Thymus (tissue), 14 donors: ENCODE measurements at places on chromosomes 2 and 18. TPM values are rescaled to one million over a fixed set of nuclear protein-coding genes. Genes with fewer than 3 reads are reported as not detected.

DNA sequence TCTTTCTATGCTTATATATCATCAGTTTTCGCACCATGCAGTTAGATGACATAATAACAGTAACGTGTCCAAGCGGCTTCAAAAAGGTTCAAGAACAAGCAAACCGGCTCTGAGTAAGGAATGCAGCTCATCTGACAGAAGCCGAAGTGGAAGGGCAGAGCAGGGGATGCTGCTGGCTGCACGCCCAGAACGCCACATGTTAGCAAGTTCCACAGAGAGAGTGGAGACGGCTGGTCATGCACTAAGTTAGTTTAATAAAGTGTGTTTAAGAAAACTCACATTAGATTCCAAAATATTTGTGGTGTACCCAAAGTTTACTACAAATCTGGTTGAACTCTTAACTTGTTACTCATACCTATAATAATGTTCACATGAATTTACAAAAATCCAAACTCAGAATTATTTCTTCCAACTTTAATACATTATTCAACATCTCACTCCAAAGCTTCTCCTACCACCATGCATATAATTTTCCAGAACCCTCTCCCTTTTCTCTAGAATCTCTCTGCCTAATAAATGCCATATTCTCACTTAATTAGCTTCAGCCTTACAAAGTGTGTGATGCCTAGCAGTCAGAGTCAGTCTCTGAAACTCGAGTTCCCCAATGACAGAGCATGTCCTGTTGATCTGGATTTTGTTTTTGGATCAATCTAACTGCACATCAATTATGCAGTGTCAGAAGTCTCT, 170.0 kb downstream of the DNAH7 start:
- DNase-seq: no peak

DNA sequence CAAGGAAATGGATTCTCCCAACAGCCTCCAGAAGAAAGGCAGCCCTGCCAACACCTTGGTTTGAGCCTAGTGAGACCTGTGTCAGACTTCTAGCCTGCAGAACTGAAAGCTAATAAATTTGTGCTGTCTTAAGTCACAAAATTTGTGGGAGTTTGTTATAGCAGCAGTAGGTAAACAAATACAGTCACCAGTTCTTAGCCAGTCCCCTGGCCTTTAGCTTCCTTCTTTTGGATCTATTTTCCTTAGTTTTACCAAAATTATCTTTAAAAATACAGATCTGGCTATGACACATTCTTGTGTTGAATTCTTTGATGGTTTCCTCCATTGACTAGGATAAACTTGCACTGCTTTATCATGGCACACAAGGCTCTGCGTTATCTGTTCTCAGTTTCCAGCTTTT, 697.9 kb upstream of the FANCL start:
- DNase-seq: no peak

GRCh38 chr2:153870308-153870707, 1.4 kb upstream of the GALNT13 start:
- no peak for DNase-seq

DNA sequence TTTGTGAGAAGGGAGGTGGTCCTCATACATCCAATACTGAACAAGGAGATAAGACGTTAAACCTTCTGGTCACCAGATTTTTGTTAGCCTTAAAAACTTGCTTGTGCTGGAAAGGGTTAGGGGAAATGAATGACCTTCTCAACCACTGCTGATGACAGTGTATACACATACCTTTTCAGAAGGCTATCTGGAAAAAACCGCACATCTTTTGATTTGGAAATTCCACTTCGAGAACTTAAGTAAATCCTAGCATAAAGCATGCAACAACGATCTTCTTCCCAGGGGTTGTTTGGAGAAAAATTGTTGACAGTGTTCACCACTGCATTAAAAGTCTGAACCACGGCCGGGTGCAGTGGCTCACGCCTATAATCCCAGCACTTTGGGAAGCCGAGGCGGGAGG, 7.6 kb downstream of the YWHAQ start:
- DNase-seq: no peak

DNA sequence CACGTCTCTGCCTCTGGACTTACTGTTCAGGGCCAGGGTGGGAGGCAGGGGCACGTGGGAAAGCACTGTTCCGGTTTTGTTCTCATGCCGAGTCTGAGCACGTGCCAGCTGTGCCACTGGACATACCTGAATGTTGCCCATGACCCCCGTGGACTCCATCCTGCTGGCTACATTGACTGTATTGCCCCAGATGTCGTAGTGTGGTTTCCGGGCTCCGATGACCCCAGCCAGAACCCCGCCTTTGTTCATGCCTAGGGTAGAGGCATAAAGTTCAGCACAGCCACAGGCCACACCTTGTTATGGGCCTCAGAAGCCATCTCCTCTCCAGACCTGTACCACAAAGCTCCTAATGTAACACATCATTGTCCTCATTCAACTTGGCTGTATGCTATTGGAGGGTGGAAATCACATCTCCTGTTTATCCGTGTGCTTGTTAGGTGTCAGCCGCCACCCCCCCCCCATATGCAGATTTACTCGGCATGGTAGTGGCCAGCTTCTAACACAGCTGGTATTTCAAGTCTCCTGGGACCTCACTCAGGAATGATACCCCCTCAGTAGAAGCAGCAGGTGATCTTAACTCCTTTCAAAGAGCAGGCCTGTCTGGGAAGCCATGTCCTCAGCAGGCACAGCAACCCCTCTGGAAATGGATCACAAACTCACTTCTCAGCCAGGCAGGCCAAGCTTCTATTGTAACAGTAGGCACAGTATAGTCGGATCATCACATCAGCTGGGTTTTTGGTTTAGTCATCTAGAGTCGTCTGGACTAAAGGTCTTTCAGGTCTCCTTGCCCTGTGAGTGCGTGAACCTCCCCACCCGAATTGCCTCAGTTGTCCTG, 27.6 kb downstream of the CENPO start:
- DNase-seq: no peak

DNA sequence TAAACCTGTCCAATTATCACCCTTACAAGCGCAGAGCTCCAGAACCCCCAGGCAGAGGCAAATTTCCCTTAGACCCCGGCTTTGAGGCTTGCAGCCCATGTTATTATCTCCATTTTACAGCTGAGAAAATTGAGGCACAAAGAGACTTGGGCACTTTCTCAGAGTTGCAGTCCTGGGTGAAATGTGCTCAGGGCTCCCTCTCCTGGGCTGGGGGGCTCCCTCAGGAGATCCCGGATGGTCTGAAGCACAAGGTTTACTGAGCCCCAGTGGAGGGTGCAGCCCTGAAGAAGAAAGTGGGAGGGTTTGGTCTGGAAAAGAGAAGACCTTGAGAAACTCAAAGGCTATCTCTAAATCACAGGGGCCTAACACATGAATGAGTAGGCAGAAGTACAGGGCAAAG, 156.6 kb downstream of the CYRIA start:
- no peak for DNase-seq

- no peak for DNase-seq
Measured at GRCh38 chr18:48569139-48569914, 30.5 kb downstream of the CTIF start.

DNA sequence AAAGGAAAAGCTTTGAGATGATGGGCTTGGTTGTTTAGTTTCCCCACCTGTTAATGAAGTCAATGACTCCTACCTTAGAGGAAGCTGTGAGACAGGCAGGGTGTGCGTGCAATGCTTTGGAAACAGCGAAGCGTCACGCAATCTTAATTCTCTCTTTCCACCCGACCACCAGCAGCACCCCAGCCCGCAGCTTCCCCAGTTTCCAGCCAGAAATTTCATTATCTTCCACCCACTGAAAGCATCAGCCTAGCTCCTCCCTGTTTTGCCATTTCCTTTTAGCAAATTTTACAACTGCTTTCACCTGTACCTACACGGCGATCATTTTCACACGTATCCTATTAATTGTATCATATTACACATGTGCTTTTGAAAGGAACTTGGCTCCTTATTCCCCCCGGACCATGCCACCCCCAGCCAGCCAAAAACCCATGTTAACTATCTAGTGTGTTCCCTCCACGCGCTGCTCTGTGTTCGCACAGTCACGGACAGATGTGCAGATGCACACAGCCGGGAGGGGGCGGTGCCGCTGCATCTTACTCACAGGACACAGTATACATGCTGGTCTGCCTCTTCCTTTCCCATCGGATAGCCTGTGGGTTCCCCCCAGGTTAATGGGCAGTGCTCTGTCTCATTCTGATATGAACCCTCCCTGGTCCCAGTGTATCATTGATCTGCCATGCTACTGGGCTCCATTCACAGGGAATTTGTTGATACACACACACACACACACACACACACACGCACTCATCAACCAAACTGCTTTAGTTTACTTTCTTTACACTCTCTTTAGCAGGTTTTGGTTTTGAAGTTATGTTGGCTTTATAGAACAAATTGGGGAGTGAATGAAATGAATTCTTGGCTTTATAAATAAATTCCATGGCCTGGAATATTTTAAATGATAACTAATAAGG, 22.4 kb downstream of the CYP27C1 start:
- DNase-seq: no peak

DNA sequence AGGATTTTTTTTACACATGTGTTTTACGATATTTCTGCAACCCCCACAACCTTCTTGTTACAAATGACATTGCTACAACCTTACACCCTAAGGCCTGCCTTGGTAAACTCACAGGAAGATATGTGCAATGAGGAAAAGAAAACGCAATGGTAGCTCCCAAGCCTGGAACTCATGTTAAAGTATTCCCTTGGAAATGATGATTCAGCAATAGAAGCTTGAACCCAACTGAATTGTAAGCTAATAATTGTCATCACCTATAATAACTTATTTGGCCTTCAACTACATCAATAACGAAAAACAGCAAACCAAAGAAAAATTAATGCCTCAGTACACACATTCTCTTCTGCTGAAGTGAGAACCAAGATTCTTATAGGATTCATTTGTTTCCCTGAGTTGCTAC, 491.0 kb downstream of the LRP1B start:
- no peak for DNase-seq

DNA sequence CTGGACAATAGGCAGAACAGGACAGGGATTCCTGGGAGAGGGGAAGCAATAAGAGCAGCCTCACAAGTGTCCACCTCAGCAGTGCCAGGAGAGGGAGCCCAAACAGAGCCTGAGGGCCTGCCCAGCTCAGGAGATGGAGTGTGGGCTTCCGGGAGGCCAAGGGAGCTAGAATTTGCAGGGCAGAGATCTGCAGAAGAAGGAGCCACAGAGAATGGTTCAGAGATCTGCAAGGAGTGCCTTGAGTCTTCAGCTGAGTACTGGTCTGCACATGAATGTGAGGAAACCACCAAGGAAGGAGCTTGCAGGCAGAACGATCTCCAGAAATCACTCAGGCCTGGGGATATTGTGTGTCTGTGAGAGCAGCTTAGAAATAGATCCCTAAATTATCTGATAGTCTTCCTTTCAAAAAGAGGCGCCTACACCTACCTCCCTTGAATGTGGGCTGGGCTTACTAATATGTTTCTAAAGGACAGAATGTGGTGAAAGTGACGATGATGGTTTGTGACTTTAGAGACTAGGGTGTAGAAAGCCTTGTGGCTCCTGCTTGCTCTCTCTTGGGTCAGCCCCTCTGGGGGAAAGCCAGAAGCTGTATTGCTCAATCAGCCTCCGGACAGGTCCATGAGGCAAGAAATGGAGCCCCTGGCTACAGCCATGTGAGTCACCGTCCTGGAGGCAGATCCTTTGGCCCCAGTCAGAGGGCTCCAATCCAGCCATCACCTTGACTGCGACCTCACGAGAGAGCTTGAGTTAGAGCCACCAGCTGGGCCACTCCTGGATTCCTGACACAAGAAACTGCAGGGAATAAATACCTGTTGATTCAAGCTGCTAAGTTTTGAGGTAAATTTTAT, 7.6 kb upstream of the LPIN1 start:
- DNase-seq: no peak

DNA sequence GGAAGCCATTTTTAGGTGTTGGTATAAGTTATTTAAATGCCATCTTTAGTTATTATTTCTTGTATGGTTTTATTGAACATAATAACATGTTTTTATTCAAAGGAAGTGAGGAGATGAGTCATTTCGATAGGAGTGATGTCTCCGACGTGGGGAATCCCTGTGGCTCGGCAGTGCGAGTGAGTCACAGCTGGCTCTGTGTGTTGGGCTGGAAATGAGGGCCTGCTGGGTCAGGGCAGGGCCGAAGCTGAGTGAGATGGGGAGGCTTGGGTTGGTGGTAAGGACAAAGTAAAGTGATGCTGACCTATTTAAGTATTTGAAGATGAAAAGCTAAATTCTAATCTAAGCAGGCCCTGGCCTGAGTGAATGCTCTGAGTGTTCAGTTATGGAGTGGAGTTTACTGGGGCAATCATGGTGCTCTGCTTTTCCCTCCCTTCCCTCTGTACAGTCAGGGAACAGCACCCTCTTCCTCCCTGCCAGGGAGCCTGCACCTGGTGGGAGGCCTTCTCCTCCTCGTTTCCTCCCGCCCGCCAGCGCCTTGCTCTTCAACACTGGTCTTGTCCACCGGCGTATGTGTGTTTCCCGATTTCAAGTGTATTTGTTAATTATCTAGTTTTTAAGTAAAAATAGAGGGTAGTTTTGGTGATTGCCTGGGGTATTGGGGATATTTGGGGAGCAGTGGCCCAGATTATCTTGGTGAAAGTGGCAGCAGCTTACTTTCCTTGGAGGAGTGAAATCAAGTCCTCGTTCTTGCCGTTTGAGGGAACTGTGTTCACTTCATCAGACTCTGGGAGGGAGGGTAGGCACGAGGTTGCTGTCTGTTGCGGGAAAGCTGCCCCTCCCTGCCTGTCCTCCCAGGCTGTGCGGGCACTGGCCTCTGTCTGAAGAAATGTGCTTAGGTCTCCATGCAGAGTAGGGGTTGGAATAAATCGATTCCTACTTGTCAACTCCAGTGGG, 157.0 kb downstream of the LDLRAD4 start:
- no peak for DNase-seq

DNA sequence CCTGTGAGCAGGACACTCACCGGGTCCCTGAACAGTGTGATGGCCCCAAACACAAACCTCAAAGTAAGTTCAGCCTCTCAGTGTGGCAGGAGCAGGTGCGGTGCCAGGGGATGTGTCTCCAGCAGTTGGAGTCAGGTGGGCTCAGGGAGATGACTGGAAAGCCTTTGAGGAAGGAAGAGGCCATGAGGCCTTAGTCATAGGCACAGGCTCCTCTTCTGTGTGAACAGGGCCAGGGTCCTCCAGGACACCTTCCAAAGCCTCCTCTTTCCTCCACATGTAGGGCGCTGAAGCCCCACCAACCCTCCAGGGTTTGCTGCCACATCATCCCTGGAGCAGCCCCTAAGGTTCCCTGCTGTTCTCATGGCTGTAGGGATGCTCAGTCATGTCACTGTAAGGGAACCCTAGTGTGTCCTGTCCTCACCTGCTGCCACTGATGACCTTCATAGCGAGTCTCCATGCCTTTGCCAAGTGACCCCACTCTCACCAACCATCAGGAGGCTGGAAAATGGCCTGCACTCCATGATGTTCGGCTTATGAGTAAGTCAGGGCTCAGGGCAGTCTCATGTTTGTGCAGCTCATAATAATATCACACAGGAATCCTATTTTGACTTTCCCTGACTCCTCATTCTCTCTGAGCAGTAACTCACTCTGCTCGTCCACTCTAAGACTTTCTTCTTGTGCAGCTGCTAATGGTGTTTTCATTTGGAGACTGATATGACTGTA, 1152.9 kb downstream of the RPIA start:
- DNase-seq: no peak

SOX11 gene
- 0.52 TPM for total RNA-seq

HOXD12 gene
- not detected for total RNA-seq
